ENCODE measurements at places on chromosomes 2 and 18.

GRCh38 chr2:158999458-158999857 lies 31.0 kb downstream of the TANC1 start:
- no peak for DNase-seq

DNA sequence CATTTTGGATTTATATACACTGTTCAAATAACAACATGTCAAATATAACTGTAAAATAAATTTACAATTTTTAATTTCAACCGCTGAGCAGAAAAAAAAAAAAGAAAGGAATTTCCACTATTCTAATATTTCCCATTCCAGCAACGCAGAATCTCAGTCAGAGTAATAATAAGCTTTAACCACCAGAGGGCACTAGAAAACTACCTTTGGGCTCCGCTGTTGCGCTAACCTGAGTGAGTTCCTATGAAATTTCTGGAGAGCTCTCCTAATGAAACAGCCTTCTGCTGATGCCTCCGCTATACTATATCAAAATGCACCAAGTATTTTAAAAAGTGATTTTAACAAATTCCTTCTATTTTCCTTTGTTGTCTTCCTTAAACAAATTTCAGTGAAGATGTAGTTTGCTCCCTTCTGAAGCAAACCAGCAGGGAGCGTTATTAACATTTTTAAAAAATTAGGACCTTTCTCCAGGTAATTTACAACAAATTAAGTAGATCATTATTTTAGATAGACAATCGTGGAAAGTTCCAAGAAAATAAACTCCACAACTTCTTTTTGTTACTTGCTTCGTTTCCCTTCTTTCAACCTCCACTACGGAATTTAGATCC lies 23.0 kb downstream of the ERMN start:
- DNase-seq, result peak; percentile 68

- DNase-seq, result no peak
These were observed 387.3 kb downstream of the SATB2 start for GRCh38 chr2:199070322-199070949.

DNA sequence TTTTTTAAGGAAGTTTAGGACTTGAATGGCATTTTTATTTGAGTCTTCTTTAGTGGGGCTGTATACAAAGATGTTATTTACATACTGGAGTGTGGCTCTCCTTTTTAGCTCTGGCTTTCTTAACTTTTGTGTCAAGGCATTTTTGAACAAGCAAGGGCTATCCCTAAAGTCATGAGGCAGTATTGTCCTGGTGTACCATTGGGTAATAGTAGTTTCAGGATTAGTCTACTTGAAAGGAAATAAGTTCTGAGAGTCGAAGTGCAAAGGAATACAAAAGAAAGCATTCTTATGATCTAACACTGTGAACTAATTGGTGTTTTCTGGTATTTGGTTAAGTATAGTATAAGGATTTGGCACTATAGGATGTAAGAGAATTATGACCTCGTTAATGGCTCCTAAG lies 1.9 kb upstream of the CYP27A1 start:
- DNase-seq, result no peak

DNA sequence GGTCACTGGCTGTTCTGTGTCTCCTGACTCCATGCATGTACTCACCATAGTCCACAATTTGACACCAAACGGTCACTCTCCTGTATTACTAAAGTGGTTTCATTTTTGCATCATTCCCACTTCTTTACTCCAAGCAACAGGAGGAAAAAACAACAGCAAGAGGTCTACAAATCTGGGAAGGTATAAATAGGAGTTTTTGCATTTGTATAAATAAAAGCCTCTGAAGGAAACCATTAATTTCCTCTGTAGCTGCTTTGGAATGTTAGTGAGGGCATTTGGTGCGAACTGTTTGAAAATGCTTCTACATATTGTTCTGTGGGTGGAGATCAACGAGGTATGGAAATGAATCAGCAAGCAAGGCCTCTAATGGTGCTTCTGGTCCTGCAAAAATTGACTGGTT lies 148.5 kb upstream of the DLX2 start:
- DNase-seq, result no peak

- no peak for DNase-seq
These were observed 140.3 kb downstream of the TCF4 start for GRCh38 chr18:55447672-55448018.

DNA sequence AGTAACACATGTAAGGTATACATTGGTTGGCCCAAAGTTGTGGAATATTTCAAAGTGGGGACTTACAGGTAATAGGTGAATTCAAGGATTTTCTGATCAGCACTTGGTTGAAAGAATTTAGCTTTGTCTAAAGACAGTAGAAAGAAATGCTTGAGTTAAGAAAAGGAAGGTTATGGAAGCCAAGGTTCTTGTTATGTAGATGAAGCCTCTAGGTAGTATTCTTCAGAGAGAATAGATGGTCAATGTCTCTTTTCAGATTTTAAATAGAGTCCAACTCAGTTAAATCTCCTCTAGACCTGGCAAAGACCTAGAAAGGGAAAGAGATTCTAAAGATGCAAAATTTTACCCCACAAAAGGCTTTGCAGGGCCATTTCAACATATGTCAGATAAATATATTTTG lies 157.4 kb downstream of the ANKRD30B start:
- DNase-seq, result no peak

- DNase-seq, result no peak
These were observed 395.0 kb upstream of the CRIM1 start for GRCh38 chr2:35960596-35960995.

- no peak for DNase-seq
These were observed 40.1 kb upstream of the SOS1 start for GRCh38 chr2:39160982-39161381.

DNA sequence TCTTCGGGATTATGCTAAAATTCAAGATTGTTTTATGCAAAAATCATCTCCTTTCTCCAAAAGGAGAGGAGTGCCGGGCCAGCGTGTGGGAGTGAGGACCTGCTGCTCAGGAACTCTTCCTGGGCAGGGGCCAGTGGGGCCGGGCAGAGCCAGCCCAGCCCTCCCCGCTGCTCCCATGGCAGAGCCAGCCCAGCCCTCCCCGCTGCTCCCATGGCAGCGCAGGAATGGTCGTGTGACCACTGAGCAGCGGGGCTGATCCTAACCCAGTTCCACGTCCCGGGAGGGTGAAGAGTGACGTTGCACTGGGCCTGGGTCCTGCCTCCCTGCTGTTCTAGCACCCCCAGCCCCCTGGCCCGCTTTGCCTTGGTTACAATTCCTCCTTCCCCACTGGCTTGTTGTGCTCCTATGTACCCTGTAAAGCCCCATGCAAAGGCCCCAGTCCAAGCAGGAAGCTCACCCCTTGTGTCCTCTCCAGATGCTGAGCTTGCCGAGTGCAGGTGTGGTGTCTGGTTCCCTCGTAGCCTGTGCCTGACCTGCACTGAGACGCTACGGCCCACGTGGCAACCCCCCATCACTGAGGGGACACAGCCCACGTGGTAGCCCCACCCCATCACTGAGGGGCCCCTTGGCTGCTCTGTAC lies 11.4 kb upstream of the NEU4 start:
- DNase-seq, result no peak

DNA sequence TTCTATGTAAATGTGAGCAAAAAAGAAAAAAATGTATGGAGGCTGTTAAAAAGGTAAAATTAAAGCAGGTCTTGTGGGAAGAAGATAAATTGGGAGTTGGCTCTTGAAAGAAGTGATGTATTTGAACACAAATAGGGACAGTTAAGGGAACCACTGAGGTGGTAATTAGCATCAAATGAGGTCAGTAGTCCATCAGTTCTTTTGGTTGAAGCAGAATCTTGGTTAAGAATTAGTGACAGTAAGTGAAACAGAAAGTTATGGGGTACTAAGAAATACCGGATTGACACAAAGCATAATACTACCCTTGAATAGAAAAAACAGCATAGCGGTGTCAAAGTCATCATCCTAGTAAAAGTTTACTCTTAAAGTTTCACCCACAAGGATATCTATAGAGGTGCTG lies 352.6 kb upstream of the VRK2 start:
- no peak for DNase-seq

DNA sequence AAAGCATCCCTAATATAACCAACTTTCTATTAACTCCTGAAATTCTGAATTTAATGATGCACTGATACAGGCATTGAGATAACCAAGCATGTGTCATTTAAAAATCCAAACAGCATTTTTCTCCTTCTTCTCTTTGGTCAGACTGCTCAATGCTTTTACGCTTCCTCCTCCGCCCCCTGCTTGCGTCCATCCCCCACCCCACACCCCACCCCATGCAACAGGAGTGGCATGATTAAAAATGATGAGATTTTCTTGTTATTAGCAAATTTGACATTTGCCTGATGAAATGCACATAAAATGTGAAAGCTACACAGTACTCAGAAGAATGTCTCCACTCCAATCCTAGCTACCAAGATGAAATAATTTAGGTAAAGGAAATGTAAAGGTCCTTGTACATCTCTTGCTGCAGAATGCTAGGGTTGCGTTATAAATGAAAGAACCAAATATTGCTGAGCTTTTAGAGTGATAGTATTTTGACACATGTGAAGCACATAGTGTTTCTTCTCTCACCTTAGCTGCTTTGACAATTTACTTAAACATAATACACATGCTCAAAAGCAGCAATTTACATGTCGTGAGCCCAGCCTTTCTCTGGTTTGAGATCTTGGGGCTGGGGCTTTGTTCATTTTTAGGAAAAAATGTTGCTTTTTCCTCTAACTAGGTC lies 263.8 kb downstream of the MEIS1 start:
- no peak for DNase-seq

- no peak for DNase-seq
These were observed 3.9 kb downstream of the TMEM185B start for GRCh38 chr2:120219291-120219690.

DNA sequence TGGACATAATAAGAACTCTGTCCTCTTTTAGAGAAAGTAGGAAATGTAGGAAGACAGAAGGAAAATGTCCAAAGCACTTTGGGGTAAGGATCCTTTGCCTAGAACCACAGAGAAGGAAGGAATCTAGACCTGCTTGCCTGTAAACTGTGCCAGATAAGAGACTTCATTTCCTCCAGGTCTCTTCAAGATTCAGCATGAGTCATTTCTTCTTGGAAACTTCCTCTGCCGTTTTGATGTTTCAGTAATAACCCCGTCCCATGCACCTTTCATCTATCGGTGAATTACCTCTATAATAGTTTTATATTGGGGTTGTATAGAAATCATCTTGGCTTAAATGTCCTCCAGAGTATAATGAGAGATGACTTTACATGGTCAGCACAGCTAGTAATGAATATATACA lies 63.2 kb upstream of the LRATD1 start:
- DNase-seq, result no peak

GRCh38 chr18:26301681-26302080 lies 75.4 kb downstream of the TAF4B start:
- no peak for DNase-seq

GRCh38 chr2:47060652-47061170 lies 94.4 kb downstream of the STPG4 start:
- DNase-seq, result no peak

GRCh38 chr2:222756362-222756831 lies 84.9 kb downstream of the MOGAT1 start:
- DNase-seq, result no peak

DNA sequence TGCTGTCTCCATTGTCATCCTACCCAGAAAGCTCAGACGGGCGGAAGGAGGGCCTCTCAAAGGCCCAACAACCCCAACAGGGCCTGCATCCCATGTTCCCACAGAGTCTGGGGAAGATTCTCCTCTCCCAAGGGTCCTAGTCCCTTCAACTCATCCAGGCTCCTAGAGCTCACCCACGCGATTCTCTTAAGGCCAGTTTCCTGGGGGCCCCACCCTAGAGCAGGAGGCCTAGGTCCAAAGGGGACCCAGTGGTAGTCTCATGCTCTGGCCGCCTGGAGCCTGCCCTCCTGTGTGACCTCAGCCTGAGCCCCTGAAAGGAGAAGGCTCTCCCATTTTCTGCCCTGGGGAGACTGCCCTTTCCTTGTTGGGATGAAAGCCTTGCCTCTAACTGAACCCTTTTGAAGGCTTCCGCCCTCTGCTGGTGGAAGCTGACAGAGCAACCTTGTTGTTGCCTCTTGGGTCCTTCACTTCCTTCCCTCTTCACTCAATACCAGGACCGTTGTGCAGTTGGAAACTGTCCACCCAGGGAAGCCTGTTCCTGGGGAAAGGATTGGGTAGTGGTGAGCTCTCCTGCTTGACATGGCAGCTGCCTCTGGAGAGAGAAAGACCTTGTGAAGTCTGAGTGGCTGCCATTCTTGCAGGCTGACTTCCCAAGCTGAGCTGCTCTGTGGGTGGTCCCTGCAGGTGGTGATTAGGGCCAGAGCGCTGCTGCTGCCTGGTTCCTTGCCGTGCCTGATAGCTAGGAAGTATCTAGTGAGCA lies 86.0 kb upstream of the ALPP start:
- DNase-seq, result peak; percentile 46

DNA sequence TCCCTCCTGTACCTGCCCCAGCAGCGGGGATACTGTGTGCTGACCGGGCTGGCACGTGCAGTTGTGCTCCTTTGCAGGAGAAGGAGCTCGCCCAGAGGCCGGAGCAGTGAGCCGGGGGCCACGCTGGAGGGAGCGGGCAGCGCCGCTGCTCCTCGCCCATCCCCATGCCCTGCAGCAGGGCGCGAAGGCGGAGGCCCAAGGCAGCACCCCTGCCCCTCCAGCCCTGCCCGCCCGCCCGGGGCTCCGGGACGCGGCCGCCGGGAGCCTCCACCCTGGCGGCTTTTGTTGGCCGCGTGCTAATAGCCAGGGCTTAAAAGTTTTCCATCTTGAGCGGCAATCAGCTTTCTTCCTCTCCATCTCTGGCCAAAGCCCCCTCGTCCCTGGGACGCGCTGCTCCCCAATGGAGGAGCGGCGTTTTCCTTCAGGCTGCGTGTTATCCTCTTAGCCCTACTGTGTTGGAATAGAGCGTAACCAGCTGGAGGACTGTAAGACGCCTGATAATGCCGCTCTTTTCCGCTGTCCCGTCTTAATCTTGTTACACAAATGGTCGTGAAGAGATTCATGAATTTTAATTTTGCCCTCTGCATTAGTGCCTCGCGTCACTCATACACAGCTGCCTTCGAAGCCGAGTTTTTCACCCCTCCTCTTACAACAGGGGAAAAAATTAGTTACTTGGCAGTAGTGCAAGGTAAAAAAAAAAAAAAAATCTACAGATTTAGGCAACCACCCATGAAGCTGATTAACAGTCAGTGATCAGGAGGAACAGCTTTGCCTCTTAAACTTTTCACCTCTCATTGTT lies 172.9 kb upstream of the SIX3 start:
- no peak for DNase-seq

DNA sequence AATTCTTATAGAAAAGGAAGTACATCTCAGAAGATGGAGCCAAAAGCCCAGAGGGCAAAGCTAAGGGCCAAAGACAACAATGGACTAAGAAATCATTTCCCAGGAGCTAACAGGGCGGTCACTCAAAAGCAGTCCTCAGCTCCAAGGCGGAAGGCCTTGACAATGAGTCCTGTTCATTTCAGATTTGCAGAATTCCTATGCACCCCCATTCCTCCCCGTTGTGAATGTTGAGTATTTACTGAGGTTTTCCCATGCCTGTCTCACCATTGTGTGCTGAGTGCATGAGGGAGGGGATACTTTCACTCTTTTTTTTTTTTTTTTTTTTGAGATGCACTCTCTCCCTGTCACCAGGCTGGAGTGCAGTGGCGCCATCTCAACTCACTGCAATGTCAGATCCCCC lies 18.8 kb upstream of the DTNB start:
- DNase-seq, result no peak

DNA sequence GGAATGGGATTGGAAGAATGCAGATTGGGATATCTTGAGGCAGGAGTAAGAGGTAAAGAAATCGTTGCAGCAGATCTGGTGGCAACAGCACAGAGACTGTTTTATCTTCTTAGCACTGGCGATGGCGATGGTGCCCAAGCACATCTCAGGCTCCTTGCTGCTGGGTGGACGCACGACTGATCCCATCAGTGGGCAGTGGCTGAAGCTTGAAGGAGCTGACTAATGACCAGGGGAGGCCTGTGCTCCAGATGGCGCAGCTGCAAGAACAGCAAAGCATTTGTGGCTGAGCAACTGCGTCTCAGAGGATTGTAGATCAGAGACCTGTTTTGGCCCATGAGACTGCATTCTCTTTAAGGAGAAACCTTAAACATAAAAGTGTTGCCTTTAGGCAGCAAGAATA lies 54.6 kb downstream of the GALR1 start:
- no peak for DNase-seq

All from CD4-positive, alpha-beta T cell treated with Interleukin-17A for 1 hour (primary cell).